Activated CD4-positive, alpha-beta T cell treated with anti-CD3 and anti-CD28 coated beads, Interleukin-2, amount 50 U/mL, for 48 hours (primary cell): ENCODE measurements at places on chromosomes 2 and 18.

GRCh38 chr2:190553254-190553653 lies 18.7 kb upstream of the NEMP2 start:
- DNase-seq = no peak

DNA sequence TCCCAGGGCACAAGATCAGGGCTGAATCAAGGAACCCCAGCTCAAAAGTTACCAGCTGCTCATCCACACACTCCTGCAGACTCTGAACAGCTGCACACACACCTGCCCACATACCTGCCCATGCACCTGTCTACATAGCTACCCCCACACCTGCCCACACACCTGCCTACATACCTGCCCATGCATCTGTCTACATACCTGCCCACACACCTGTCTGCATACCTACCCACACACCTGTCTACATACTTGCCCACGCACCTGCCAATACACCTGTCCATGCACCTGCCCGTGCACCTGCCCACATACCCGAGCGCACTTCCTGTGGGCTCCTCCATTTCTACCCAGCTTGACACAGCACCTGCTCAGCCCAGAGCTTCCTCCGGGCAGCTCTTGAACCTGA lies 122.8 kb upstream of the AGAP1 start:
- DNase-seq = no peak

DNA sequence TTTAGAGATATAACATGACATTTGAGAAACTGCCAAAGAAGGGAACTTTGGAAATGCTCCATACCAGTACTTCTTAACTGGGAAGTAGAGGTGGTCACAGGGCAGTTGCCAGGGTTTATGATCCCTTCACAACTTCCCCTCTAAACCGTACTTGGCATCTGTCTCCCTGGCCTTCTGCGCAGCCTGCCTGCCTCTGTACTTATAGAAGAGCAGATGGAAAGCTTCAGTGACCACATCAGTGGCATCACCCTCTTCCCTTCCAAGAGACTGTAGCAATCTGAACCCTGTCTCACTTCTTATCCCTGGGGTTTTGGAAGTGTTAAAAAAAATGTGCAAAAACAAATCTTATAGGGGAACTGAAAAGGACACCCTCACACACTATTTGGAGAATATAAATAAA lies 64.1 kb downstream of the EIF2AK3 start:
- DNase-seq = no peak

GRCh38 chr2:67858886-67859285 lies 203.9 kb downstream of the C1D start:
- no peak for DNase-seq

- DNase-seq = no peak
Measured at GRCh38 chr18:37654731-37655369, 89.3 kb upstream of the CELF4 start.

DNA sequence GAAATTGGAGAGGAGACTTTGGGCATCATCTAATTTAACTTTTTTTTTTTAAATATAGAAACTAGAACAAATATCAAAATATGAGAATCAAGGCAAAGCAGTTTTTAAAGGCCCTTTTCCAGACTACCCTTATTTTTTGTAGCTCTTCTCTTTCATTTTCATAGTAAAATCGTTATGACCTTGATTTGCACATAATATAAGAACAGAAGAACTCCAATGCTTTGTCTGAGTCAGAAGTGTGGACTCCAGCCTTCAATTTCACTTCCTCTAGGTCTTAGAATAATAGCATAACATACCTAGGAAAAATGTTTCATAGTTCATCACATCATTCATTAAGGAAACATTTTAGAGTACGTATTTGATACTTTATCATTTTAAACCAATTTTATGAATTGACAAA lies 74.4 kb downstream of the ANKRD12 start:
- no peak for DNase-seq

DNA sequence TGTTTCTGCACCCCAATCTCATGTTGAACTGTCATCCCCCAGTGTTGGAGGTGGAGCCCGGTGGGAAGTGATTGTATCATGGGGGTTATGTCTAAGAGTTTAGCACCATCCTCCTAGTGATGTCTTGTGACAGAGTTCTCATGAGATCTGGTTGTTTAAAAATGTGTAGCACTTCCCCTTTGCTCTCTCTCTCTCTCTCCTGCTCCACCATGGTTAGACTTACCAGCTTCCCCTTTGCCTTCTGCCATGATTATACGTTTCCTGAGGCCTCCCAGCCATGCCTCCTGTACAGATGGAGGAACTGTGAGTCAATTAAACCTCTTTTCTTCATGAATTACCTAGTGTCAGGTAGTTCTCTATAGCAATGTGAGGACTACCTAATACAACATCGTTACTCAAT lies 396.9 kb upstream of the LRATD1 start:
- DNase-seq = no peak

GRCh38 chr2:118457951-118458350 lies 369.7 kb downstream of the INSIG2 start:
- no peak for DNase-seq

DNA sequence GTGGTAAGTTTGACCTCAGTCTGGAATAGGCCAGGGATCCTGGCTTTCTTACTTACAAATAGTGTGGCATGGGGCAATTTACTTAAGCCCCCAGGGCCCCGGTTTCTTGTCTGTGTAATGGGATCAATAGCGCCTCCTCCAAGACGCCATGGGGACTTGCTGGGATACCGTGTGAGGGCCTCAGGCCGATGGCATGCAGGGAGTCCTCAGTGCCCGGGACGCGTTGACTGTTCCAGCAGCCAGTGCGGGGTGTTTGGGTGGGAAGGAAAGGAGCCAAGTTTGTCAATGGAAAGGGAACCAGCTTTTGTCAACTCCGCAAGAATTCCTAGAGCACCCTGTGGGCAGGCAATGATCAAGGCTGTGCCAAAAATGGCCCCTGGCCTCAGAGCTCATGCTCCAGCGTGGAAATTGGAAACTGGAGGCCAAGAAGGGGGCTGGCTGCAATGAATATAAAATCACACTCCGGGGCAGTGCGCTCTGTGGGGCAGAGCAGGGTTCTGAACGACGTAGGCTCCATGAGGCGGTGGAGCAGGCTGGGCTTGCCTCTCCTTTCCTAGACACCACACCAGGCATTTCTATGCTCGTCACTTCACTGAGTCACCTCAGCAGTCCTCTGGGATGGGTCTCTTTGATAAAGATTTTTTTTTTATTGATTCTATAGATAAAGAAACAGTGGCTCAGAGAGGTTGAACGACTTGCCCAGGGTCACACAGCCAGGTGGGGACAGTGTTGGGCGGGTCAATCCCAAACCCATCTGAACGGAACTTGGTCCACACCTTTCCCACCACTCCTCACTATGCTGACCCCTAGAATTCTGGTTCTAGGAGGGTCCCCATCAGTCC lies 56.7 kb upstream of the ASAP2 start:
- no peak for DNase-seq

DNA sequence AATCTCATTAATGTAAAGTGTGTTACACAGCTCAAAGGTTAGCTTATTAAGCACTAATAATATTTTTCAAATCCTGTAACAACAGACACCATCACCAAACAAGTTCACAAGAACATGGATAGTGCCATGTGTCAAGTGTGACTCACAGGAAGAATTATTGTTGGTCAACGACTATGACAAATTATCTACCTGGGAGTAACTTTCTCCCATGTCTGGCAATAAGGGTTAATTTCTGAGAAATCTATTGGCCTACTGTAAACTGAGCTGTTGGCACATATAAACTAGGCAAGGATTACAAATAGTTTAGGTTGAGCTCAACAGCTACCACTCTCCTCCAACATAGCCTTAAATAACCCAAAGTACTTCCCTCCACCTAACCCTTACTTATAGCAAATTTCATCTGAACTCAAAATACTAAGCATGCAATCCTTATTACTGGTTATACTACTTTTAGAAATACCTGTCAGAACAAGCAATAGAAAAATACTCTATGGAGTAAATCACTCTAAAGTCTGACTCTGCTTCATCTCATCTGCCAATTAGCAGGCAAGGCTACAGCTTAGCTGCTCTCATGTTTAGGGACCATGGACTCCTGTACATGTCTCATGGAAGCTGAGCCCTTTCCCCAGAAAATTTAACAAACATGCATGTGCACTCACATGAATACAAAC lies 223.0 kb downstream of the NBAS start:
- no peak for DNase-seq

- no peak for DNase-seq
Measured at GRCh38 chr2:142286618-142287017, 155.8 kb upstream of the LRP1B start.

GRCh38 chr18:23401400-23402347 lies 51.4 kb upstream of the RIOK3 start:
- no peak for DNase-seq

- no peak for DNase-seq
Measured at GRCh38 chr18:80046961-80047541, 12.8 kb downstream of the RBFA start.

DNA sequence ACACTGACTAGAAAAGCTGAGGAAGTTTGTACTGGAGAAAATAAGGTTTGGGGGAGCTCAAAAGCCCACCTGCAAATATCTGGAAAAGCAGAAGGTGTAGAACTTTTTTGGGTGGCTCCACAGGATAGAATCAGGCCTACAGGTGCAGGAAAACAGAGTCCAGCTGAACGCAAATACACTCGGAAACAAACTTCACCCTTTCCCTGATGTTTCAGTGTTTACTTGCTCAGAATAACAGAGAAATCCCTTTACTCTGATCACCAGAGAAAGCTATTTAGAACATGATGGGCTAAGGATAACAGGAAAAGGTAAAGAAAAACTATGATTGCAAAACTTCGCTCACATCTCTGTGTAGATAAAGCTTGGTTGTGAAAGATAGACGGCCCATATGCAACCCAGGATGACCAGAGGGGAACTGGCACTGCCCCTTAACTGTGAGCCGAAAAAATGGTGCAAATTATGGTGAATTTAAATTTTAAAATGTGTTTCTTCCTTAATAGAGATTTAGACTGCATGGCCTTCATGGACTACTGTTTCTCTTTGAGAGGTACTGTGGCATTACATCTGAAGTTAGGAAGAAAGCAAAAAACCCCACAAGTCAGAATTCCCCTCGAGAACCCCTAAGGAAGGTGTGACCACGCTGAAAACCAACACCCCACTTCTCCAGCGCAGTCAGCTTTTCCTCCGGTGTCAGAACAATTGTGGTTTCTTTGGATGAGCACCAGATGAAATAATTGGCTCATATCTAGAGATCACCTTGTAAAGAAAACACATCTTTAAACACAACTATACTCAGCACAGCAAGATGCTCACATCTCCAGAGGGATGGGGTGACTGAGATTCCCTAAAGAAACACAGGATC lies 84.5 kb upstream of the TMEM247 start:
- peak; percentile 32 for DNase-seq

DNA sequence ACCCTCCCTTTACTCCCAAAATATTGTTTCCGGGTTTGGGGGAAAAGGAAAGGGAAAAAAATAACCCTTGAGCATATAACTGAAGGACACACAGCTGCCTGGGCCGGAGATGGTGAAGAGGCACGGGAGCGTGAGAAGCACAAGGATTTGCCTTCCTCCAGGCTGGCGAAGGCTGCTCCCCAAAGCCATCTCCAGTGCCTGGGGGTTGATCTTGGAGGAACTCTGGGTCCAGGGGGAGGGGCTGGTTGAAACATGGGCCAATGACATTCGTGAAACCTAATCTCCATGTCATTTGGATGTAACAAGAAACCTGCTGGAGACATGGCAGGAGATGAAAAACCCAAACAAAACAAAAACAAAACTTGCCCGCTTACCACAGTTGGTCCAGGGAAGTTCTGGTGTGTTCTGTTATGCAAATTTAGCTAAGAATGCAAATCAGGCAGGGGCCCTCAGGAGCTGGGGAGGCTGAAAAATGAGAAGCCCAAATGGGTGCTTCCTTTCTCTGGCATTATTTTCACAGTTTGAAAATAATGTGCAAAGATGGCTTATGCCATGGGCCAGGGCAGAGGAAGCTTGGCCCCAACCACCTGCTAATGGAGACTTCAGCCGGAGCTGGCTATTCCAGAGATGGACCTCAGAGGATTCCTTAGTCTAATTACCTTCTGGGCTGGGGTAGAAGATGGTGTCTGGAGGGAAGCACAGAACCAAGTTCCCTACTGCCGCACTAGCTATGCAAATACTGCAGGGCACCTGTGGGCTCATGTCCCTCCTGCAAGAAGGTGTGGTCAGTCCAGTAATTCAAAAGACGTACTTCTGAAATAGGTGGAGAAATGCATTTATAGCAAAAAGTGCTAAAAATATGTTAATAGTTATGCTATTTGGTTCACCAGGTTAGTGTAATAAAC lies 180.9 kb downstream of the BCL2 start:
- DNase-seq = peak; percentile 57

GRCh38 chr2:213429516-213429915 lies 145.3 kb downstream of the SPAG16 start:
- no peak for DNase-seq

DNA sequence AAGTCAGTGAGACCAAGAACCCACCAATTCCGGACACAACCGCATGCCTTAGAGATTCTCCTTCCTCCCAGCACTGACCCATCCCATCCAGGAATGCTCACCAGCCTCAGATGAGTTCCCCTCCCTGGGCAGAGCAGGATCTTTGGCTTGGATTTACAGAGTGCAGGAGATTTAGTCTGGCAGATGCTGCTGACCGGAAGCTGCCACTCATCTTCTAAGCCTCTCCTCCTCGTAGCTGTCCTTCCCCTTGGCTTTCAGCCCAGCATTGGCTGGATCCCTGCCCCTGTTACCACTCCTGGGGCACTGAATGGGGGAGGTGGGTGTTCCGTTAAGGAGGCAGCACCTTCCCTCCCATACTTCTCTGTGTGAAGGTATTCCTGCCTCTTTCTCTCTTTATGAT lies 53.2 kb downstream of the VWA3B start:
- DNase-seq = no peak

- peak; percentile 55 for DNase-seq
Measured at GRCh38 chr2:219497495-219498279, 1.0 kb upstream of the GMPPA start.

GRCh38 chr2:45759310-45759851 lies 107.9 kb downstream of the PRKCE start:
- no peak for DNase-seq

GRCh38 chr2:120275617-120276400 lies 23.2 kb downstream of the RALB start:
- no peak for DNase-seq

- no peak for DNase-seq
Measured at GRCh38 chr2:66024391-66024790, 410.5 kb upstream of the MEIS1 start.

DNA sequence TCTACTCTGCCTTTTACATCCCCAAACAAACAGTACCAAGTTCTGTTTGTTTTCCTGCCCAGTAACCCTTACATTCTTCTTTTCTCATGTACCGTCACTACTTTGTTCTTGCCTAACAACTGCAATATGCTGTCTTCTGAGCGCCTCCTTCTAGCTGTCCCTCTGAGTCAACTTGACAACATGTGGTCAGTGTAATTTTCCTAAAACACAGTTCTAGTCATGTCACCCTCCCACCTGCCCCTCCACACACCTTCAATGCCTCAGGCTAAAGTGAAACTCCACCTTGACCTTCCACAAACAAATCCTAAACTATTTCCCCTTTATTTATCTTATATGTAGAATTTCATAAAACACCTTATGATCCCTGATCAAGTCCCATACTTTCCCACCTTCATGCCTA lies 124.6 kb upstream of the CD302 start:
- no peak for DNase-seq
